MCF 10A (cell line): ENCODE measurements at places on chromosomes 4 and X. TPM values are rescaled to one million over a fixed set of nuclear protein-coding genes. Genes with fewer than 3 reads are reported as not detected.
A peak's percentile ranks its signal among the peaks of the same experiment; 100 is the strongest.

- H3K27ac ChIP-seq = no peak overlapping the region
- no peak overlapping the region for H3K4me3 ChIP-seq
- no peaks in the 10 kb centered on the region for H3K4me1 ChIP-seq
Observed at GRCh38 chr4:105126311-105127169, 20.1 kb upstream of the TET2 start.

GRCh38 chr4:113094802-113095201, 45.3 kb downstream of the ANK2 start:
- H3K27me3 ChIP-seq = no peaks in the 10 kb centered on the region
- H3K27ac ChIP-seq = no peak overlapping the region
- H3K36me3 ChIP-seq = no peaks in the 10 kb centered on the region
- peaks cover 7% of the 10 kb centered on the region for H3K4me1 ChIP-seq
- no peak overlapping the region for H3K4me3 ChIP-seq

GRCh38 chr4:186900232-186900900, 176.7 kb upstream of the FAT1 start:
- peak; percentile 47 for DNase-seq
- no peak overlapping the region for H3K4me3 ChIP-seq
- no peaks in the 10 kb centered on the region for H3K27me3 ChIP-seq
- peaks cover 21% of the 10 kb centered on the region for H3K4me1 ChIP-seq
- no peak overlapping the region for H3K27ac ChIP-seq

GRCh38 chrX:115367951-115368350, 78.4 kb downstream of the LUZP4 start:
- H3K36me3 ChIP-seq = no peaks in the 10 kb centered on the region
- H3K27ac ChIP-seq = no peak overlapping the region
- DNase-seq = peak; percentile 18
- peaks cover 8% of the 10 kb centered on the region for H3K4me1 ChIP-seq

DNA sequence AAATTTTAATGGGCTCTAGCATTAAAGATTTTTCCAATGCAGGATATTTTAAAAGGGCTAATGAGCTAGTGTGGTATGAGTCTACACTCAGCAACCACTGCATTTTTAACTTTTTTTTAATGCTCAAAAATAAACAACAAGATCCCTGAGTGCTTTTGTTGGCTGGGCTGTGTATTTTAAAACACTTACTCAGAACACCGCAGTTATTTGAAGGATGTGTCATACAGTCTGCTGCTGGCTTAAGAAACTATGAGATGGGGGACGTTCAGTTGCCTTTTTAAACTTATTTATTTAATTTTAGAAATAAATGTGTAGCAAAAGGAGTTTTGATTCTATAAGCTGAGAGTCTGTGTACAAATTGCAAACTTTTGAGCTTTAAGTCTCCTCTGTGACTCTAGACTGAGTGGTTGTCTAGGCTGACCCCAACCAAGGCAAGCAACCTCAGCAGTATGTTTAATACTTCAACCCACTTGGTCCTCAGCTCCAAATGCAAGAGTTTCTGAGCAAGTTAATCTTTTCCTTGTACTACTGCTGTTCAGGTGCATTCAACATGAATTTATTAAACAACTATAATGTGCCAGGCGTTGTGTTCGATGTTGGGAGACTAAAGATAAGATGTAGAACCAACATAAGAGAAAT, 278.6 kb upstream of the DIPK2B start:
- H3K4me3 ChIP-seq = no peak overlapping the region
- peaks cover 5% of the 10 kb centered on the region for H3K36me3 ChIP-seq
- DNase-seq = peak; percentile 71
- H3K27me3 ChIP-seq = peaks cover 11% of the 10 kb centered on the region
- peaks cover 12% of the 10 kb centered on the region for H3K4me1 ChIP-seq
- H3K27ac ChIP-seq = peak overlapping the region; percentile 98

DNA sequence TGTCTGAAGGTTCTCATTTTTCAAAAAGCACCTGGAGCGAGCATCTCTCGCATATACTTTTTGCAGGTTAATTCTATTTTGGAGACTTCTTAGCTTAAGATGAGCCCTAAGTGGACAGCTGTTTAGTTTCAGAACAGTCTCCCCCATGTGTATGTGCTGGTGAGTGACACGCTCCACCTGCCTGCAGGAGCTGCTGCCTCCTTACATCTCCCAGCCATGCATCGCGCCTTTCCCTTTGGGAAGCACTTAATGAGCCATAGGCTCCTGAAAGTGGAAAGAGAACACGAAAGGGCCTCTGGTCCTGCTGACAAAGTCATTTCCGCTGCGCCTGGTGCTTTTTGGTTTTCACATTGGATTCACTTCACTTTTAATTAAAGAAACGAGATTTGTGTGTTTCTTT, 56.1 kb downstream of the TRIML2 start:
- no peaks in the 10 kb centered on the region for H3K27me3 ChIP-seq
- H3K4me3 ChIP-seq = no peak overlapping the region
- H3K27ac ChIP-seq = no peak overlapping the region
- no peaks in the 10 kb centered on the region for H3K36me3 ChIP-seq
- no peak for DNase-seq
- no peaks in the 10 kb centered on the region for H3K4me1 ChIP-seq

GRCh38 chr4:186730621-186731020, 7.0 kb upstream of the FAT1 start:
- H3K36me3 ChIP-seq = peaks cover 6% of the 10 kb centered on the region
- peak overlapping the region; percentile 57 for H3K27ac ChIP-seq
- no peak overlapping the region for H3K4me3 ChIP-seq
- no peak for DNase-seq
- H3K27me3 ChIP-seq = no peaks in the 10 kb centered on the region

GRCh38 chr4:38185406-38186144, 225.4 kb downstream of the PTTG2 start:
- no peak for DNase-seq
- no peaks in the 10 kb centered on the region for H3K27me3 ChIP-seq
- no peak overlapping the region for H3K27ac ChIP-seq
- no peaks in the 10 kb centered on the region for H3K36me3 ChIP-seq
- H3K4me1 ChIP-seq = no peaks in the 10 kb centered on the region
- H3K4me3 ChIP-seq = no peak overlapping the region

DNA sequence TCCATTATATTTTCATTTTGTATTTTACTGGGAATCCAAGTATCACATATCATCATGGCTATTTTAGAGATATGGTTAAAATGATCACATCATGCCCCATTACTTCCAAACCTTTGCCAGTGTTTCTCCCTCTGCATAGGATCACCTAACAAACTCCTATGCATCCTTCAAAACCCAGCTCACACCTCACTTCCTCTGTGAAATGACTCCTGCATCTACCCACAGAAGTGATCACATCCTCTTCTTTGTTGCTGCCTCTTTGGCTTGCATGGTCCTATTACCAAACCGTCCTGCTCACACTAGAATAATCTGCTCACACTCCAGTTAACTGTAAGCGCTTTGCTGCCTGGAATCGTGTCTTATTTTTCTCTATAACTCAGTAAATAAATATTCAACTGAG, 74.7 kb upstream of the C4orf50 start:
- DNase-seq = no peak
- no peaks in the 10 kb centered on the region for H3K36me3 ChIP-seq

GRCh38 chrX:41407816-41408215, 39.3 kb upstream of the NYX start:
- H3K4me3 ChIP-seq = no peak overlapping the region
- no peak overlapping the region for H3K27ac ChIP-seq
- peaks cover 22% of the 10 kb centered on the region for H3K27me3 ChIP-seq
- no peak for DNase-seq
- peaks cover 6% of the 10 kb centered on the region for H3K36me3 ChIP-seq
- peaks cover 11% of the 10 kb centered on the region for H3K4me1 ChIP-seq

DNA sequence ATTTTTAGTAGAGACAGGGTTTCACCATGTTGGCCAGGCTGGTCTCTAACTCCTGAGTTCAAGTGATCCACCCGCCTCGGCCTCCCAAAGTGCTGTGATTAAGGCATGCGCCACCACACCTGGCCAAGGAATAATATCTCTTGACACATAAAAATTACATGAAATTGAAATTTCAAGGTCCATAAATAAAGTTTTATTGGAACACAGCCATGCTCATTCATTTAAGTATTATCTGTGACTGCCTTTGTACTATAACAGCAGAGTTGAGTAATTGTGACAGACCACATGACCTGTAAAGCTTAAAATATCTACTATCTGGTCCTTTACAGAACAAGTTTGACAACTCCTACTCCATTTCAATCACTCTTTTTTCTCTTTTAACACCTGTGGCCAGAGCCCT, 17.8 kb upstream of the EGFL6 start:
- H3K36me3 ChIP-seq = peaks cover 6% of the 10 kb centered on the region
- H3K27me3 ChIP-seq = peaks cover 82% of the 10 kb centered on the region
- no peak overlapping the region for H3K4me3 ChIP-seq
- no peaks in the 10 kb centered on the region for H3K4me1 ChIP-seq

GRCh38 chr4:3492741-3493719, 29.9 kb downstream of the DOK7 start:
- no peaks in the 10 kb centered on the region for H3K4me1 ChIP-seq
- H3K27ac ChIP-seq = no peak overlapping the region
- H3K4me3 ChIP-seq = no peak overlapping the region

GRCh38 chr4:57877047-57877458, 766.9 kb upstream of the IGFBP7 start:
- H3K27me3 ChIP-seq = no peaks in the 10 kb centered on the region
- H3K36me3 ChIP-seq = no peaks in the 10 kb centered on the region
- no peak overlapping the region for H3K4me3 ChIP-seq
- H3K4me1 ChIP-seq = no peaks in the 10 kb centered on the region
- no peak overlapping the region for H3K27ac ChIP-seq

- no peak overlapping the region for H3K27ac ChIP-seq
- no peaks in the 10 kb centered on the region for H3K4me1 ChIP-seq
- no peaks in the 10 kb centered on the region for H3K27me3 ChIP-seq
- DNase-seq = no peak
- no peak overlapping the region for H3K4me3 ChIP-seq
Observed at GRCh38 chrX:4622486-4623167, 909.2 kb upstream of the PRKX start.

- no peaks in the 10 kb centered on the region for H3K36me3 ChIP-seq
- H3K27me3 ChIP-seq = no peaks in the 10 kb centered on the region
- DNase-seq = peak; percentile 27
- peaks cover 6% of the 10 kb centered on the region for H3K4me1 ChIP-seq
- no peak overlapping the region for H3K27ac ChIP-seq
- H3K4me3 ChIP-seq = no peak overlapping the region
Observed at GRCh38 chrX:68084765-68085164, 348.5 kb downstream of the OPHN1 start.

DNA sequence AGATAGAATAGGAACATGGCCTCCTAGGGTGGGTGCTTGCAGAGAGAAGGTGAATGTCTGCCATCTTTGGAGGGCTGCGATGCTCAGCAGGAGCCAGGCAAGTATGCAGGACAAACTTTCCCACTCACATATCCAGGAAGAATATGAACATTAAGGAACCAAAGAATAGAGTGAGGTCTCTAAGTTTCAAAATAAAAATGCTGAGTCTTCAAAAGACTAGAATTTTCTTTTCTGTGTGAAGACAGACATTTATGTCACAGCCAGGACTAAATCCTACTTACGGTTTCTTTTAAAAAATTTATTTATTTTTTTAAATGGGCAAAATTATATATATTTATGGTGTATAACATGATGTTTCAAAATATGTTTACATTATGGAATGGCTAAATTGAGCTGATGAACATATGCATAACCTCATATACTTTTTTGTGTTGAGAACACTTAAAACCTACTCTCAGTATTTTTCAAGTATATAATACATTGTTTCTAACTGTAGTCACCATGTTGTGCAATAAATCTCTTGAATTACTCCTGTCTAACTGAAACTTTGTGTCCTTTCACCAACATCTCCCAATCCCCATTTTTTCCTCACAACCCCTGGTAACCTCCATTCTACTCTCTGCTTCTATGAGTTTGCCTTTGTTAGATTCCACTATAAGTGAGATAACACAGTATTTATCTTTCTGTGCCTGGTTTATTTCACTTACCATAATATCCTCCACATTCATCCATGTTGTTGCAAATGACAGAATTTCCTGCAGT, 177.8 kb upstream of the HAND2 start:
- DNase-seq = no peak
- no peaks in the 10 kb centered on the region for H3K27me3 ChIP-seq
- H3K4me3 ChIP-seq = no peak overlapping the region
- no peaks in the 10 kb centered on the region for H3K4me1 ChIP-seq
- H3K27ac ChIP-seq = no peak overlapping the region

DNA sequence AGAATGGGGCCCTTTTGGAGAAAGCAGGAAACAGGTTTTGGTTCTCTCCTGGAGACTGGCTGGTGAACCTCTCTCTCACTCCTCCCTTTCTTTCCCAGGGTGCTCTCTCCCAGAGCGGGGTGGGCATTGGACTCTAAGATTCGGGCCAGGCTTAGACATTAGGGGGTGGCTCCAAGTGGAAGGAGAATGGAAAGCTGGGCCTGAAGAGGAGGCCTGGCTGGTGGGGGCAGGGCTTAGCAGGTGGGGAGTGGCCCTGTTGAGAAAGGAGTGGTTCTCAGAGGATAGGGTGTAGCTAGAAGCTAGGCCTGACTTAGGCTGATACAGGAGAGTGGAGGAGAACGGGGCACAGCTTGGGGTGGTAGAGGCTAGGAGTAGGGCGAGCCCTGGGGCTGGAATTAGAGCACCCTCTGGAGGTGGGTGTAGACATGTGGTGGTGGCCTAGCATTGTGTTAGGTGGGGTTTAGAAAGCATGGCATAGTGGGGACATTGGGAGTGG, 5.7 kb downstream of the PLP2 start:
- peak; percentile 54 for DNase-seq
- peak overlapping the region; percentile 47 for H3K27ac ChIP-seq
- H3K4me1 ChIP-seq = peaks cover 21% of the 10 kb centered on the region
- no peak overlapping the region for H3K4me3 ChIP-seq
- H3K27me3 ChIP-seq = no peaks in the 10 kb centered on the region

DNA sequence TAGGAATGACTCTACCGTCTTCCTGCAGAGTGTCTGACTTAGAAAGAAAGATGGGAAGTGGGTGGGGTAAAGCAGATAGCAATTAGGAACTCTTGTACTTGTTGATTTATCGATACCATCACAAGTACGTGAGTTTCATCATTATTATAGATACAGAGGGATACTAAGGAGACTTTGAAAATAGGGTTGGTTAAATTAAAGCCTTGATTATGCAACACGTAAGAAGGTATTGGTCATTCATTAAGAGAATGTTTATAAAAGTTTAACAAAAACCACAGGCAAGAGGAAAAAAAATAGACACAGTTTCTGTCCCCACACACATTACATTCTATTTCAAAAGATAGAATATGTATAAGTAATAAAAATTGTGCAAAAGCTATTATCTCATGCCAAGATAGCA, 65.9 kb upstream of the UGT2B7 start:
- H3K27me3 ChIP-seq = no peaks in the 10 kb centered on the region
- no peak overlapping the region for H3K4me3 ChIP-seq
- H3K4me1 ChIP-seq = no peaks in the 10 kb centered on the region
- no peaks in the 10 kb centered on the region for H3K36me3 ChIP-seq
- DNase-seq = no peak

The INTU gene
- 5.9 and 9.2 TPM in 2 replicates for total RNA-seq

The ADAMTS3 gene
- 0.25 and 0.58 TPM in 2 replicates for total RNA-seq

The TMEM150C gene
- total RNA-seq = 0.10 TPM in 1 of 2 replicates, not detected in the other

The HADH gene
- 19.2 and 26.2 TPM in 2 replicates for total RNA-seq

The TMEM271 gene
- not detected in 2 replicates for total RNA-seq

The CSAG2 gene
- total RNA-seq = not detected in 2 replicates

The CXorf49 gene
- not detected in 2 replicates for total RNA-seq

The UTP14A gene
- 30.3 and 48.3 TPM in 2 replicates for total RNA-seq

The MTM1 gene
- total RNA-seq = 11.6 and 11.9 TPM in 2 replicates

The NHSL2 gene
- not detected in 2 replicates for total RNA-seq
